ENCODE measurements at places on chromosomes 5 and 9.

- no peak for DNase-seq
These were observed 1.8 kb downstream of the STK10 start for GRCh38 chr5:172186114-172186695.

DNA sequence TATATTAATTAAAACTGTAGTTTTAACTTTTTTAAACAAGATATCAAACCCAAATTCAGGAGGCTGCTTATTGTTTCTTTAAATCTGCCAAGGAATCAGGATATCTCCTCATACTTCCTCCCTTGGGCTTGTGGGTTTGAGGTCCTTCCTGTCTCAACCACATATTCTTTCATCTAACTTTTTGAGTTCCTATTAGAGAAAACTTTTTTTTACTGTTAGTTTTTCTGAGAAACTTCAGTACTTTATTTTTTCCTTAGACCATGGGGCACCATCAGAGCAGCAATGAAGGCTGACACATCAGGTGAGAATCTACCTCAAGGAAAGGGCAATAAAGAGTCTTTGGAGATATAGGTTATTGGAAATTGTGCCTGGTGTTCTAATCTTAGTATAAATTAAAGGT, 56.7 kb downstream of the TSSK1B start:
- DNase-seq, result no peak

- DNase-seq, result no peak
These were observed 59.6 kb downstream of the PRUNE2 start for GRCh38 chr9:76846297-76846696.

DNA sequence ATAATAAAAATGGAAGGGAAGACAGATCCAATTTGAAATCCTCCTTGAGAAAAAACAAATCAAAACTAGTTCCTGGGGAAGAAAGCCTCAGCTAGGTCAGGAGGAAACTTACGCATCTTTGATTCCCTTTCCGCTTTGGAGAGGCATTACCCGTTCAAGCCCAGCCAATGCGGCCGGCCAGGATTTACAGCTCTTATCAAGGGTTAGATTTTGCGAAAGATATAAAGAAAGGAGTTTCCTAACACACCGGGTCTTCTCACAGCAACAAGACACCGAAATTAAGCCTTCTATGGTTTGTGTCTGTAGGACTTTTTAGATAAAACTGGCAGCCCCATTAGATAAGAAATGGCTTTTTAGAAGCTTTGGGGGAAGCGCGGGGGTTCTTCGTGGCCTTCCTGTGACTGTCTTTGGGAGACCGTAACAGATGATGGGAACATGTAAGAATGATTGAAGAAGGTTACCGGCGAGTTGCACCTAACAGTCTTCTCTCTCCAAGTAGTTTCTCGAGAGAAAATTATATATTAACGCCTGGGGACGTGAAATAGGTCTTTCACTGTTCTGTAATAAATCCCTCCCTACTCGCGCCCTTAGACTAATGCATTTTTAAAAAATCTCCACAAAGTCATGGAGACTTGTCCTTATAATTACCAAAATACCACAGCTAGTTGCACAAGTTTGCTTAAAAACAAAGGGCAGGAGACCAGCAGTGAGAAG, 1.3 kb upstream of the ISL1 start:
- DNase-seq, result no peak

GRCh38 chr5:142102980-142103740, 5.4 kb upstream of the NDFIP1 start:
- DNase-seq, result no peak
